Psoas muscle (tissue), 8 donors: ENCODE measurements at places on chromosomes 12 and 14. TPM values are rescaled to one million over a fixed set of nuclear protein-coding genes. Genes with fewer than 3 reads are reported as not detected.

The AQP2 gene
- not detected for polyA plus RNA-seq

The CD27 gene
- 0.10 TPM for polyA plus RNA-seq

The DRAM1 gene
- 3.8 TPM for polyA plus RNA-seq

The DBX2 gene
- polyA plus RNA-seq, result 0.09 TPM

The AJUBA gene
- 0.77 TPM for polyA plus RNA-seq

The BDKRB2 gene
- polyA plus RNA-seq, result 0.21 TPM

The CCDC197 gene
- 0.69 TPM for polyA plus RNA-seq

The PTPN21 gene
- polyA plus RNA-seq, result 10.7 TPM

The GAS2L3 gene
- 0.45 TPM for polyA plus RNA-seq

The NDRG2 gene
- polyA plus RNA-seq, result 2,087 TPM

The TTLL5 gene
- polyA plus RNA-seq, result 5.5 TPM

The KRT80 gene
- polyA plus RNA-seq, result 0.24 TPM

The SLC6A15 gene
- polyA plus RNA-seq, result 0.03 TPM

The ABCD2 gene
- 0.12 TPM for polyA plus RNA-seq

The CLEC4C gene
- not detected for polyA plus RNA-seq

The MYF5 gene
- polyA plus RNA-seq, result 3.0 TPM

The PLEK2 gene
- polyA plus RNA-seq, result 0.05 TPM

The TAS2R7 gene
- polyA plus RNA-seq, result not detected

The LRIG3 gene
- polyA plus RNA-seq, result 1.7 TPM

The PRICKLE1 gene
- 0.37 TPM for polyA plus RNA-seq

The TAS2R20 gene
- polyA plus RNA-seq, result not detected

The SYNDIG1L gene
- not detected for polyA plus RNA-seq

The OTOGL gene
- 0.07 TPM for polyA plus RNA-seq

The CCND2 gene
- polyA plus RNA-seq, result 0.68 TPM

The MYF6 gene
- 1,026 TPM for polyA plus RNA-seq

The SIX1 gene
- 37.7 TPM for polyA plus RNA-seq

The BATF gene
- polyA plus RNA-seq, result 0.29 TPM

The PROX2 gene
- polyA plus RNA-seq, result not detected

The MMP19 gene
- 1.1 TPM for polyA plus RNA-seq

The AGAP2 gene
- 2.9 TPM for polyA plus RNA-seq

The SLC41A2 gene
- 0.17 TPM for polyA plus RNA-seq

The PYGL gene
- polyA plus RNA-seq, result 3.6 TPM

The SERPINA9 gene
- not detected for polyA plus RNA-seq

The ACSS3 gene
- 1.3 TPM for polyA plus RNA-seq

The MUCL1 gene
- polyA plus RNA-seq, result not detected

The HNRNPA1 gene
- 310 TPM for polyA plus RNA-seq

The PMCH gene
- polyA plus RNA-seq, result not detected

The C12orf60 gene
- polyA plus RNA-seq, result 0.49 TPM

The SERPINA10 gene
- not detected for polyA plus RNA-seq

The EIF4B gene
- polyA plus RNA-seq, result 304 TPM

The STX2 gene
- polyA plus RNA-seq, result 8.4 TPM

The ADGRD1 gene
- 3.2 TPM for polyA plus RNA-seq

The ABCC9 gene
- 20.0 TPM for polyA plus RNA-seq

The KRT73 gene
- not detected for polyA plus RNA-seq

The FAM186B gene
- 0.23 TPM for polyA plus RNA-seq

The FGF6 gene
- polyA plus RNA-seq, result 0.61 TPM

The NR4A1 gene
- 35.5 TPM for polyA plus RNA-seq

The PLEKHG7 gene
- polyA plus RNA-seq, result not detected

The A2M gene
- 53.0 TPM for polyA plus RNA-seq

The FAM222A gene
- polyA plus RNA-seq, result 0.59 TPM

The RNASE1 gene
- 117 TPM for polyA plus RNA-seq

The KRT77 gene
- polyA plus RNA-seq, result 0.04 TPM

The SLC25A29 gene
- polyA plus RNA-seq, result 7.2 TPM
